ENCODE measurements at places on chromosomes 11 and 22. TPM values are rescaled to one million over a fixed set of nuclear protein-coding genes. Genes with fewer than 3 reads are reported as not detected.

GRCh38 chr22:42461511-42461910 lies 29.3 kb upstream of the NFAM1 start:
- DNase-seq: no peak

DNA sequence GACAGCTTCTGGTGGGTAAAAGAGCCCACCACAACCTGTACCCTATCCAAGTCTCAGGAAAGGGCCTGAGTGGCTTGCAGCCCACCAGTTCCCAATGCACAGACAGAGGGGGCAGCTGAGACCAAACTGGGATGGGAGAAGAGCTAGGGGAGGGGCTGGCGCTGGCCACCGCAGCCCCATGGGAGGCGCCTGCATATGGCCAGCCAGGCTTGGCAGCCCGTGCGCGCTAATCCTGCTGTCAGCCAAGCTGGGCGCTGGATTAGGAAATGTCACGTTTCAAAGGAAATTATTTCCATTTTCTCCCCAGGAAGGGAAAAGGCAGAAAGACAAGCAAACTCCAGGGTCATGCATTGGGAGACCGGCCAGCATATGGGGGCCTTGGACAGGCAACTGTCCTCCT lies 236.8 kb downstream of the BUD13 start:
- DNase-seq: no peak

Gene IGHMBP2
- total RNA-seq: 37.9 TPM

GRCh38 chr11:1728931-1729691 lies 21.3 kb downstream of the IFITM10 start:
- peak; percentile 44 for DNase-seq

GRCh38 chr11:8204596-8204995 lies 35.8 kb upstream of the RIC3 start:
- DNase-seq: no peak

- no peak for DNase-seq
Observed at GRCh38 chr11:75084883-75085282, 11.8 kb downstream of the OR2AT4 start.

GRCh38 chr22:46595545-46595944 lies 24.6 kb upstream of the GRAMD4 start:
- DNase-seq: no peak

- DNase-seq: no peak
Observed at GRCh38 chr22:49673048-49673447, 154.6 kb downstream of the BRD1 start.

DNA sequence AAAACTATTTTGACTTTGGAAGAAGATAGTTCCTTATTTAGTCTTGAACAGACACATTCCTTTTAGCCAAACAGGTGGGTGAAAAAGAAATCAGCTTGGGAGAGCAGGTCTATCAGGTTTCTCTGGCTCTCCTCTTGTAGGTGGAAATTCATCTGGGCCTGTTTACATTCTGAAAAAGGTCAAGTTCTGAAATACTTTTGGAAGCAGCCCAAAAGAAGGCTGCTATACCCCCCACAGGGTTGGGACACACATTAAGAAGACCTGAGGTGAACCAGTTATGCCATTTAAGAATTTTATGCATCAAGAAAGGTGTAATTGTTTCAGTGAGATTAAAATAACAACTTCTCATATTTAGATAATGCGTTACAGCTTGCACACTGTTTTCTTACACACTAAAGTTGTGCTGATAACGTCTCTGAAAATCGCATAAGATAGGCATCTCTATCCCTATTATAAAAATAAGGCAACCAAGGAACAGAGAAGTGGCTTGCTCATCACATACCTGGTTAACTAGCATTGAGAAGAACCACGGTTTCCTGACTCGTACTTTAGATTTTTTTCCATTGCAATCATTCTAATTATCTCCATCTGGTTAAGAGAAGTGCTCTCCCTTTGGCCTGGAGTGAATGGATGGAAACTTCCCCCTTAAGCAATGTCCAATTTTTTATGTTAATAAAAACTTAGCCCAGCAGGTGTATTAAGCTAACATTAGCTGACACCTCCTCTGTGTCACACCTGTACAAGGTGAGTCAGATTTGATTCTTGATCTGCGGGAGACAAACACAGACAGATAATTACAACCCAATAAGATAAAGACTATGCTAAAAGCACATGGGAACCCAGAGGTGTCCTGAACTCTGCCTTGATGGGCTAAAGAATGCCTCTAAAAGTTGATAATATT lies 60.5 kb upstream of the UCP3 start:
- DNase-seq: no peak

Gene SLC43A3
- 62.1 TPM for total RNA-seq

GRCh38 chr22:42928969-42929837 lies 72.1 kb upstream of the ARFGAP3 start:
- DNase-seq: no peak

Gene BDNF
- total RNA-seq: not detected

DNA sequence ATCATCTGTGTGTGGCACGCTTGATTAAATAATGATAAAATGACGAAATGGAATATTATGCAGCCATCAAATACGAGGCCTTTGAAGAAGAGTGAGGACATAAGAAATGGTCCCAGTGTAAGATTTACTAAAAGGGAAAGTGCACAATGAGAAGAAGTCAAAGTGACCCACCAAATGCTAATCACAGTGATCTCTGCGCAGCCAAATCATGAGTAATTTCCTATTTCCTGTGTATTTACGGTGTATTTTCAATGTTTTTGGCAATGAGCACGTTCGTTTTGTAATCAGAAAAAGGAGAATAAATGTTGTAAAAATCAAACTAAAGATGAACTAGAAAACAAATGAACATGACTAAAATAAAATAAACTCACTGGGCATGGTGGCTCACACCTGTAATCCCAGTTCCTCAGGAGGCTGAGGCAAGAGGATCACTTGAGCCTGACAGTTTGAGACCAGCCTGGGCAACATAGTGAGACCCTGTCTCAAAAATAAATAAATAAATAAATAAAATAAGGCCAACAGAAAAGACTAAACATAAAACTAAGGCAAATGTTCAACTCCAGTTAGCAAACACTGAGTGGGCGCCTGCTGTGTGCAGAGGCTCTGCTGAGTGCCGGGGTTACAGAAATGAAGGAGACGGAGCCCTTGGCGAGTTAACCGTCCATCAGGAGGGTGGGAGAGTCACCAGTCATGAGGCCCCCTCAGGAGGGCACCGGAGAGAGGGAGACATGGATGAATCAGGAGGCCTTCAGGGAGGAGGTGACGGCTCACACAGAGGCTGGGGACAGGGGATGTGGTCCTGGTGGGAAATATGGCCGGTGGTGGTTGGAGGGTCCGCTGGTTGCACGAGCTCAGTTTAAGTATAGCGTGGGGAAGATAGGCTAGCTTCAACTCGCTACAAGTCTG lies 26.0 kb upstream of the CBX7 start:
- DNase-seq: no peak

Gene NFRKB
- 35.5 TPM for total RNA-seq

GRCh38 chr11:6397636-6398035 lies 7.4 kb downstream of the SMPD1 start:
- no peak for DNase-seq

- no peak for DNase-seq
Observed at GRCh38 chr11:20357150-20357549, 6.4 kb upstream of the HTATIP2 start.

DNA sequence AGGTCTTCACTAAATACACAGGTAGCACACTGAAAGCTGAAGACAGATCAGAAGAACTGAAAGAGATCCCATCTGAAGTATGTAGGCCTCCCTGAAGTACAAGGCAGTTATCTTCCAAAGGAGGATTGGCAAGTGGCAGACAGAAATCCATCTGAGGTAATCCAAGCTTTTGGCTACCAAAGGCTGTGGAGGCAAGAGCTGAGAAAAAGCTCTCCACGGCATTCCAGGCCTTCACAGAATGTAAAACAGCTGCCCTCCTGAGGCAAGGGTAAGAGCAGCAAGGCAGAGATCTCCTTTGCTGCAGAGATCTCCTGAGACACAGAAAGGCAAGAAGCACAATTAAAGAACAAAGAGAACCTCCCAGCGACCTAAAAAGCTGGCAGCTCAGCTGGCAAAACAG lies 19.1 kb downstream of the PIK3C2A start:
- DNase-seq: no peak

- DNase-seq: peak; percentile 48
Observed at GRCh38 chr11:45333001-45333971, 47.1 kb upstream of the SYT13 start.

GRCh38 chr11:68328374-68329091 lies 16.1 kb downstream of the LRP5 start:
- DNase-seq: peak; percentile 10

DNA sequence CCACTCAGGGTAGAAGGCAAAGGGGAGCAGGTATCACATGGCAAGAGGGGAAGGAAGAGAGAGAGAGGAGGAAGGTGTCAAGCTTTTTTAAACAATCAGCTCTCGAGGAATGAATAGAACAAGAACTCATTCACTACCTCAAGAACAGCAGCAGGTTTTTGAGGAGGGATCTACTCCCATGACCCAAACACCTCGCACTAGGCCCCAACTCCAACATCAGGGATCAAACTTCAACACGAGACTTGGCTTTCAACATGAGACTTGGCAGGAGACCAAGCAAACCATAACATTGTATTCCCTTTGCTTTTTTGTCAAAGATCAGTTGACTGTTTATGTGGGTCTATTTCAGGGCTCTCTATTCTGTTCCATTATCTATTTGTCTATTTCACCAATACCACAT lies 26.9 kb upstream of the APOBEC3A start:
- no peak for DNase-seq

- DNase-seq: no peak
Observed at GRCh38 chr11:66914505-66914904, 43.7 kb downstream of the PC start.

Gene P2RX6
- total RNA-seq: 0.30 TPM

DNA sequence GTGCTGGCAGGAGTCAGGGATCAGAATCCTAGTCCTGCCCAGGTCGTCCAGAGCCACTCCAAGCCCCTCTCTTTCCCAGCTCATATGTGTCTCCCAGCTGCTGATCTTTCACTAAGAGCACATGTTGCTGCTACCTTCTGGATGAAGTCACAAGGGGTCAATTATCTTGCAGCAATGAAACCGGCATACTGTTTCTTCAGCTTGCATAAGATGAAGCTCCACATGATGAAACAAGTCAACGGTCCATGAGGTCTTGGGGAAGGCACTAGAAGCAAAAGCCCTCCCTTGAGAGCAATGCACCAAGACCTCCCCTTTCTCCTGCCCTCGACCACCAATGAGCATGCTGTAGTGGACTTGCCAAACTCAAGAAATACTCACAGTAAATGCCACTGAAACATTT lies 148.9 kb downstream of the TENM4 start:
- no peak for DNase-seq

GRCh38 chr22:49685686-49686085 lies 142.0 kb downstream of the BRD1 start:
- DNase-seq: no peak

DNA sequence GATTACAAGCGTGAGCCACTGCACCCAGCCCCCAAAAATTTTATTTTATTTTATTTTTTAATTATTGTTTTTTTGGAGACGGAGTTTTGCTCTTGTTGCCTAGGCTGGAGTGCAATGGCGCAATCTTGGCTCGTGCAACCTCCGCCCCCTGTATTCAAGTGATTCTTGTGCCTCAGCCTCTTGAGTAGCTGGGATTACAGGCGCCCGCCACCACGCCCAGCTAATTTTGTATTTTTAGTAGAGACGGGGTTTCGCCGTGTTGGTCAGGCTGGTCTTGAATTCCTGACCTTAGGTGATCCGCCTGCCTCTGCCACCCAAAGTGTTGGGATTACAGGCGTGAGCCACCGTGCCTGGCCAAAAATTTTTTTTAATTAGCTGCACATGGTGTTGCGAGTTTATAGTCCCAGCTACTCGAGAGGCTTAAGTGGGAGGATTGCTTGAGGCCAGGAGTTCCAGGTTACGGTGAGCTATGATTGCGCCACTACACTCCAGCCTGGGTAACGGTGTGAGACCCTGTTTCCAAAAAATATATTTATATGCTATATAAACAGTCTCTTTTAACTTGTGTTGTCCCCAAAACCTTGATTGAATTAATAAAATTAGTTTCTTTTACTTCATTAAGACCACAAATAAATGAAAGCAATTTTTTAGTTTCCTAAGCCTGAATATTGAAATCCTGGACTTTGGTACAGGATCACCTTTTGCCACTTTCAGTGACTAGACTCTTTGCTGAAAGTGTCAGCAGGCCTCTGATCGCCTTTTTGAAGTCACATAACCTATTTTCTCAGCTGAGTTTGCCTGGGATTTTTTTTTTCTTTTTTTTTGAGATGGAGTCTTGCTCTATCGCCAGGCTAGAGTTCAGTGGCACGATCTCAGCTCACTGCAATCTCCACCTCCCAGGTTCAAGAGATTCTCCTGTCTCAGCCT lies 16.2 kb downstream of the ATG13 start:
- no peak for DNase-seq

DNA sequence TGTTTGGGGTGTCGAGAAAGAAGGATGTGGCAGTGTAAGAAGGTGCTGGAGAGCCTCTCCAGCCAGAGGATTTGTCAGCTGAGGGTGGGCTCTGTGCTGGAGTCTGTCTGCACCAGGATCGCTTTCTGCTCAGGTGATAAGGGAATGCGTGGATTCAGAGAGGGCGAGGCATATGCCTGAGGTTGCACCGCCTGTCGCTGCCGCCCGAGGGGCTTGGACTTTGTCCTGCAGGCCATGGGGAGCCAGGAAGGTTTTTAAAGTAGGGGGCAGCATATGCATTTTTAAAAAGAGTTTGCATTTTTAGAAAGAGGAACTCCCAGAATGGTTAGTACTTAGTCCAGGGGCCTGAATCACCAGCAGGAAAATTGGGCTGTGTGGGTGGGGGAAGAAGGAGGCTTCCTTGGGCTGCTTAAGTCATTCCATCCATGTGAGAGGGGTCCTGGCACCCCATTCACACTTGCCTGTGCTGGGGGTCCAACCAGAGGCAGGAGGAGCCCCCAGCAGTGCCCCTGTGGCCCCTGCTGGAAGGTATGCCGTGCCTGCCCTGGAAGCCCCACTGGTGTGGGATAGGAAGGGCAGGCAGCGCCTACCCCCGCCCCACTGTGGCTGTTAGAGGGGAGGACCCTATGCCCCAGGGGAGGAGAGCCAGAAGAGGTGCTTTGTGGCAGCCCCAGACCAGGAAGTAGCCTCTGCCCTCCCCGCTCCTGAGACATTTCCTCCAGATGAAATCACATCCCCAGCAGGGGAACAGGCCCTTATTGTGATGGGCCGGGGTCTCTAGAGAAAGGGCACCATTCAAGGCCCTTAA lies 35.8 kb upstream of the MYRF start:
- DNase-seq: no peak

Gene LMO2
- 2.0 TPM for total RNA-seq

Gene PNPLA3
- not detected for total RNA-seq

GRCh38 chr11:11230087-11230486 lies 123.0 kb downstream of the CSNK2A3 start:
- no peak for DNase-seq

DNA sequence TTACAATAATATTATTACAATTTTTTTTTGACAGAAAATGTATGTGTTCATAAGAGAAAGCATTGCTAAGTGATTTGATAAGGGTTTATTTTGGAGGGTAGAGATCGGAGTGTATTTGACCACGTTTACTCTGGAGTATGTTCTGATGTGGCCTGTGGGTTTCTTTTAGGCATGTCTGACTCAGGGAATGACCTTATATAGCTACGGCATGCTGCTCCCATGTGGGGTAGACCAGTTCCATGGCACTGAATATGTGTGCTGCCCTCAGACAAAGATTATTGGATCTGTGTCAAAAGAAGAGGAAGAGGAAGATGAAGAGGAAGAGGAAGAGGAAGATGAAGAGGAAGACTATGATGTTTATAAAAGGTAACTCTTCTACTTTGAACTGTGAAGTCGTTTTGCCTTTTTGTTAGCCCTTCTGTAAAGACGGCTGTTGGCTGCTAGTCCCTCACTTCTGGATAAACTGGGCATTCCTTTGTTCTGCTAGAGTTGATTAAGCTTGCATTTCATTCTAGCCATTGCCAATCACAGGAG lies 38.1 kb upstream of the ST14 start:
- DNase-seq: no peak

Gene SEPTIN3
- total RNA-seq: 1.9 TPM

- DNase-seq: peak; percentile 63
Observed at GRCh38 chr11:10807493-10808234, 1.1 kb downstream of the EIF4G2 start.
